ENCODE measurements at places on chromosomes 7 and 10.
A peak's percentile ranks its signal among the peaks of the same experiment; 100 is the strongest.

- DNase-seq = no peak
These were observed 166.7 kb downstream of the SEPTIN7 start for GRCh38 chr7:35967366-35968139.

DNA sequence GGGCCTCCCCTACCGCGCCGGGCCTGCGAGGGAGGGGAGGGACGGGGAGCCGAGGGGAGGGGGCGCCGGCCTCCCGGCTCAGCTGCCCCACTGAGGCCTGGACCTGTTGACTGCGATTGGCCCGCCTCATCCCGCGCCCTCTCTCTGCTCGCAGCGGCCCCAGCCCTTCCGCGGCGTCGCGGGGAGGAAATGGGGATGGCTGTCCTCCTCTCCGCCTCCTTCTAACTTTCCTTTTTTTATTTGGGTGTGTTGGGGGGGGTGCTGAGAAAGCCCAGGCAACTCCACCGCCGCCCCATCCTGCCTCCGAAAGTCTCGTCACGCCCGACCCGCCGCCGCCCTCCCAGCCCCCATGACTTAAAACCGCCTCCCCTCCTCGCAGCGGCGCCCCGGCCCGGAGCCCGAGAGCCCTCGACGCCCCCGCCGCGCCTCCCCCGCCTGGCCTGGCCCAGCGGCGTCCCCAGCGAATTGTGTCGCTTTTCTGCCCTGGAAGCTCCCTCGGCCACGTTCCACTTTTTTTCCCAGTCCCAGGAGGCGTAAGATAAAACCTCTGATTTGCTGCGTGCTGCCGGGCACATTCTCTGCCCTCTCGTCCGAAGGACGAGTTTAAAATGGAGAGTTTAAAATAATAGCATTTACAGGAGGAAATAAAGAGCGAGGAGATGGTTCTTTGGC is 842 bp upstream of the SKIDA1 start:
- peak; percentile 80 for DNase-seq

DNA sequence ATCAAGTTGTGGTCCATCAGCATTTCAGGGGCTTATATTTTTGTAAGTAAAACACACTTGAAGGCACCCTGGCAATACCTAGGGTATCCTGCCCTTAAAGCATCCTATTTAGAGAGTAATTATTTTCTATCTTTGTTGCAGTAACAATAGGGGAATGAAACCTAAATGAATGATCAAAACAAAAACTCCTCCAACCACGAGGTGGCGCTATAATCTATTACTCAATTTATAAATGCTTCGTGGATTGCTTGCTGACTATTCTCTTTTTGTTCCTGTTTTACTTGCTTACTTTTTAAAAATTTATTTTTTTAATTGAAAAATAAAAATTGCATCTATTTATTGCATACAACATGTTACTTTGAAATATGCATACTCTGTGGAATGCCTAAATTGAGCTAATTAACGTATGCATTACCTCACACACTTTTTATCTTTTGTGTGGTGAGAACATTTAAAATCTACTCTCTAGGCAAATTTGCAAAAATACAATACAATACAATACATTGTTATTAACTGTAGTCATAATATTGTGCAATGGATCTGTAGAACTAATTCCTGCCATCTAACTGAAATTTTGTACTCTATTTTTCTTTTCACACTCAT is 147.7 kb upstream of the BMPER start:
- no peak for DNase-seq

DNA sequence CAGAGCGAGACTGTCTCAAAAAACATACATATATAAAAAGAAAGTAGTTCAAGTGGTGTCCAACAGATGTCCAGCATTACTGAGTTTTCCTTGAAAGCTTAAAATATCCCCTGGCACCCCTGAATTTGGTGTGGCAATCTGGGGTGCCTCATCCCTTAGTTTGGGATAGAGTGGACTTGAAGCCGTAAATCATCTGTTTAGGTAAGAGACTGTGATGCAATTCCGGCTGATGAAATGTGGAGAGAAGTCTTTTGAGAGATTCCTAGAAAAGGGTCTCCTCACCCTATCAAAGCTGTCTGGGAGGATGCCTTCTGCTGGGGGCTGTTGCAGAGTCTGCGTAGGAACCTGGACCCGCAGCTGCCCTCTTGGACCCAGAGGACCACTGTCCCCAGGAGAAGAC is 408.0 kb downstream of the RPS24 start:
- no peak for DNase-seq

Data from anterior cingulate cortex (tissue), 58 donors.